Muscle of arm (tissue), 14 donors: ENCODE measurements at places on chromosomes 5 and 9.
A peak's percentile ranks its signal among the peaks of the same experiment; 100 is the strongest.

- no peak for DNase-seq
Measured at GRCh38 chr5:103000089-103000488, 119.8 kb downstream of the GIN1 start.

DNA sequence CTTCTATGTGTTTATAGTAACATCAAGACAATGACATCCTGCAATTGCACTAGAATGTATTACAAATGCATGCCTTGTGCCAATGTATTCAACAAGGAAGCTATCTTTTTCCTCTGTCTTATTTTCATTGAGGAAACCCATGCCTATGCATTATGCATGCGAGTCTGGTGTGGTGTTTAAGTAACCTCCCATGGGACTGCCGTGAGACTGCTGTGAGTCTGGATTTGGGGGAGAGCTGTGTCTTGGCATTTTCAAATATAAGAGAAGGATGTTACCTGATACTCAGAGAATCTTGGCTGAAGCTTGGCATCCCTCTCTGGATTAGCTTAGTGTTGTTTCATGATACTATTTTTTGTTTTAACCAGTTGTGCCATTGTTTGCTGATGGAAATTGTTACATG lies 98.3 kb downstream of the F2RL2 start:
- peak; percentile 44 for DNase-seq

DNA sequence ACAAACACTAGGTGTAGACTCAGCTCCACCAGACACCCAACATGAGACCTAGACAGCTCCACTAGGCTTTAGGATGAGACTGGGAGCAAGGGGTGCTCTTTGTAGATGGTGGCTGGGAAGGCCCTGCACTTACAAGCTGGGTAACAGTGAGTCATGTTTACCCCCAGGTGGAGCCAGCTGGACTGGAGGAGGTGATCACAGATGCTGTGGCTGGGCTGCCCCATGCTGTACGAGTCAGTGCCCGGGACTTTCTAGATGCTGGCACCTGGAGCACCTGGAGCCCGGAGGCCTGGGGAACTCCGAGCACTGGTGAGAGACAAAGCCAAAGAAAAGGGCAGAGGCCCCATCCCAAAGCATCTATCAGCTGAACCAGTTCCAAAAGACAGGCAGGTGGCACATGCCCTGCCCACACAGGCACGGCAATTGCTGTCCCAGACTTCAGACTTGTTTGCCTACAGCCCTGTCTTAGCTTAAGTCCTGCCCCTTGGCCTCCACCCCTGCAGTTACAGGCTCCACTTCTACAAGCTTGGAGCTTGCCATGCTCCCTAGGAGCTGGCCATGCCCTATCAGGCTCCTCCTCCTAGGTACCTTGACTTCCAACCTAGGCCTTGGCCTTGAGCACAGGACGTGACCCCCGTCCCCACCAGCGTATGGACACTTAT lies 2.7 kb downstream of the CCL27 start:
- DNase-seq: no peak

GRCh38 chr9:84668196-84669012 lies 1.1 kb upstream of the NTRK2 start:
- DNase-seq: peak; percentile 85

DNA sequence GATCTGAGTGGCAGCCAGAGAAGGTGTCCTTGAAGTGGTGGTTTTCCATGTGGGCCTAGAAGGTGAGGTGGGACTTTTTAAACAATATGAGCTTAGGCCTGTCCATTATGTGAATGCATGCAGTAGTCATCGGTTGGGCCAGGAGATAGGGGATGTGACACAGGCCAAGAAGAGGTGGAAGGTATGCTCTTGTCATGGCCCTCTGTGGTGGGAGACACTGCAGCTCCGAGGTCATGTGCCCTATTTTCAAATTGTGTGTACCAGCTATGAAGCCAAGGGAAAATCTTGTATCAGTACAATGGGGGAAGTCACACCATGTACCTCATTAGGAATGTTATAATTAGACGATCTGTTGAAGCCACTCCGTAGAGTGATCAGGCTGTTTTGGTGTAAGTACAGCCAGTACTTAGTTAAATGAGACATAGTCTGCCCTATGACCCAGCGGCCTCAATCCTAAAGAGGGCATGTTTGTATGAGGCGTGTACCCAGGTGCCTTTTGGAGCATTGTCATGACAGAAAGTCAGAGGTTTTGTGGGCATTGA lies 280.1 kb downstream of the MAST4 start:
- DNase-seq: no peak

DNA sequence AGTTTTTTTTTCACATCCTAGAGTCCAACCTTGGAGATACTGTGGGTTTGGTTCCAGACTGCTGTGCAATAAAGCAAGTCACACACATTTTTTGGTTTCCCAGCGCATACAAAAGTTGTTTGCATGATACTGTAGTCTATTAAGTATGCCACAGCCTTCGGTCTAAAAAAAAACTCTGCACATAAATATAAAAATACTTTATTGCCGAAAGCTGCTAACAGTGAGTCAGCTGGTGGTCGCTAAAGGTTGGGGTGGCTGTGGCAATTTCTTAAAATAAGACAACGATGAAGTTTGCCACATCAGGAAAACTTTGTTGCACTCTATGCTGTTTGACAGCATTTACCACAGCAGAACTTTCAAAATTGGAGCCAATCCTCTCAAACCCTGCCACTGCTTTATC lies 37.4 kb downstream of the UBQLN1 start:
- DNase-seq: no peak

- DNase-seq: peak; percentile 1
Measured at GRCh38 chr9:68704498-68704813, 584 bp upstream of the PIP5K1B start.

GRCh38 chr9:134301387-134302129 lies 24.7 kb upstream of the RXRA start:
- no peak for DNase-seq

GRCh38 chr9:132163457-132163875 lies 1.6 kb downstream of the NTNG2 start:
- DNase-seq: no peak

- no peak for DNase-seq
Measured at GRCh38 chr5:158120760-158121159, 261.8 kb upstream of the CLINT1 start.

DNA sequence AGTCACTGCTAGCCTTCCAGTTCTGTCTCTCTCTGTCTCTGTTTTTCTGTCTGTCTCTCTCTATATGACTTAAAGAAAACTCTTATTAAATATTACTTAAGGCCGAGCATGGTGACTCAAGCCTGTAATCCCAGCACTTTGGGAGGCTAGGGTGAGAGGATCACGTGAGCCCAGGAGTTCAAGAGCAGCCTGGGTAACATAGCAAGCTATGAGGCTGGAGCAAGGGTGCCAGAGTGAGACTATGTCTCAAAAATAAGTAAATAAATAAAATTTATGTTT lies 1.7 kb upstream of the GBGT1 start:
- no peak for DNase-seq

DNA sequence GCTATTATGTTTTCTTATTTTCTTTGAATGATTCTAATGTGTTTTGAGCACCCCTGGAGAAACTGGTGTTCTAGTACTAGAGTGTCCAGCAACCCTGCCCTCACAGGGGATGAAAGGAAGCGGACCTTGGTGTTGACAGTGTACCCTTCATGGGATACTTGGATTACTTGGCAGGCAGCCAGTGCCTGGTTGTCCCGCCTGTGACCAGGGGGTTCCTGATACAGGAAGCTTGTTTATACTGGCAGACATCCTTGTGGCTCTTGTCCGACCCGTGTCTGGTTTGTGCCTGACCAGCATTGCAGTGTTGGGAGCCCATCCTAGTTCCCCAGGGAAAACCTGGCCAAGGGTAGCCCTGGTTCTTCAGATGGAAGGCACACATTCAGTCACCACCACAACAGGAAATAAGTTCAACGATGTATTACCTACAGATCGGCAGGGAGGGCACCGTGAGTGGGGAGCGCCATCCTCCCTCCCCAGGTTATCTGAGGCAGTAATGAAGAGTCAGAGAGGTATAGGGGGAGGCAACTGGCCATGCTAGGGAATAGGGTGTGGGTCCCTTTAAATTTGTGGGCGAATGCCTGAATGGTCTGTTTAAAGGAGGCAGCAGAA lies 47.3 kb downstream of the CACNA1B start:
- no peak for DNase-seq

DNA sequence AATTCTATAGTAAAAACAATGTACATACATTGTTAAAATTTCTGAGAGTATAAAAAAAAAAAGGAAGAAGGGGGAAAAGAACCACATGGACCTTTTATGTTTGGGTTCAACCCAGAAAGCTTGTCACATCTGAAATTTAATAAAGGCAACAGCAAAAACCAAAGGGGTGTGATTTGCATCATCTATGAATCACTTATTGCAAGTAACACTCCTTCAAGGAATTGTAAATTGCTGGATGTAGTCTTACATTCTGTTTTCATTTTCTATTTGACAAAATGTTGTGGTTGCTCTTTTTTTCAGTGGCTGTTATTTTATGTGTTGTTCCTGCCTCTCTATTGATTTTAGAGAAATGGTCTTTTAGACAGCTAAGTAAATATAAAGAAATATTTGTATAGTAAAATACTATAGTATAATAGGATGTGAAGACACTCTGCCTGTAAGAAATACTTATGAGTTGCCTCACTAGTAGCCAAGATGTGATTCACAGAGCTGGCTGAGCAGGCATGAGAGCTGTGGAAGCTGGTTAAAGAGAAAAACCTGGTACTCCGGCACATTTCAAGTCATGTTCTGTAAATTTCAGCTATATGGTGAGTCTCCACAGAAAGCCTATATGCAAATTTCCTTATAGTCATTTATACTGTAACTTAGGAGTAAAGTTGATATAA lies 131.1 kb upstream of the CNTLN start:
- DNase-seq: peak; percentile 38

- DNase-seq: peak; percentile 25
Measured at GRCh38 chr9:90296539-90296938, 346.1 kb downstream of the DIRAS2 start.

DNA sequence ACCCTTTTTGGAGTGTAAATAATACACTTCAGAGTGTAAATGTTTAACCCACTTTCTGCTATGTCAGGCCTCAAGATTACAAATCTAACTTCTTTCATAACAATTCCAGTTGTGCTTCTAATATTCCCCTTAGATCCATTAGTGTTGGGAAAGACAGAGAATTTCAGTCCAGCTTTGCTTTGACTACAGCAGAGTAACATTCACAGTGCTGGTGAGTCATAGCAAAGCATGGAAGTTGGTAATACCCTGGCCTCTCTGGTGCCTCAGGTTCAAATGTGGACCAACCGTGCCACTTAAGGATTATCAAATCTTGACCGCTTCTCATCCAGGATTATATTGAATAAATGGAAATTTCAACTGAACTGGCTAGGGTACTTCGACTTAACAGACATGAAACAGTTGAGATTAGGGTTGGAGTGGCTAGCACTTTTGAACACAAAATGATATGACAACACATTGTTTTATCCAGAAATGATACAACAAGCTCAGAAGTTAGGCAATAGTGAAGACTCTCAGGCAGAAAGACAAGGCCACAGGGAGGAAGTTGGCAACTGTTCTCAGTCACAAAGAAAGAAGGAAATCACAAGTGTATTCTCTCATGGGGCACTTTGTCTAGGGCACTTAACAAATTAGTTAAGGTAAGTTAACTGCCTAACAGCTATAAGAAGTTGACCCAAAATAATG lies 24.4 kb upstream of the RASA1 start:
- no peak for DNase-seq

DNA sequence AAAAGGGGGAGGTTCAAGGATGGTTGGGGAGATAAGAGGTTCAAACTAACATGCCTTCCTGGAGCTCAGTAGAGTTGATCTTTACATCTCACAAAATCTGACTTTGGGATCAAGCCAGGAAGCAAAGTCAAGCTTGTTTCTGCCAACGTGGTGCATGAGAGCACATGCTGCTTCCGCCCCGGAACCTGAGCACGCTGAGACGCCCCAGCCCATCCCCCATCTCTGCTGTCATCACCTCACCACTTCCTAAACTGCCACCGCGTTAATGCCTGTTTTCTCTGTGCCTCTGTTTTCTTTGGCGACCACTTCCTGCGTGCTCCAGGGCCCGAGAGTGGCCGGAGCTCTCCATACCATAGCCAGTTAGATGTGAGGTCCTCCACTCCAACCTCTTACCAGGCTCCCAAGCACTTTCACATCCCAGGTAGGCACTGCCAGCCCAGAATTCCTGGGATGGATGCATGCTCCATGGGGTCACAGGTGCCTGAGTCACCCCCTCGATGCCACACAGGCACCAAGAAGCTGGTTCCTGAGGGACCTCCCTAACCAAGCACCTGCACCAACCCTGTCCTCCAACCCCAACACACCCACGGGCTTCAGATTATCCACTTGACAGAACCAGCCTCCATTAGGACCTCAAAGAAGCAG lies 31.2 kb upstream of the AFAP1L1 start:
- no peak for DNase-seq

DNA sequence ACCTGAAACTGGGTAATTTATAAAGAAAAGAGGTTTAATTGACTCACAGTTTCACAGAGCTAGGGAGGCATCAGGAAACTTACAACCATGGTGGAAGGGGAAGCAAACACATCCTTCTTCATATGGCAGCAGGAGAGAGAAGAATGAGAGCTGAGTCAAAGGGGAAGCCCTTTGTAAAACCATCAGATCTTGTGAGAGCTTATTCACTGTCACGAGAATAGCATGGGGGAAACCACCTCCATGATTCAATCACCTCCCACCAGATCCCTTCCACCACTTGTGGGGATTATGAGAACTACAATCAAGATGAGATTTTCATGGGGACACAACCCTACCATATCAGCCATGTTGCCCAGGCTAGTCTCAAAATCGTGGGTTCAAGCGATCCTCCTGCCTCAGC lies 143.4 kb downstream of the FGF18 start:
- no peak for DNase-seq

GRCh38 chr5:136793300-136793699 lies 428.0 kb upstream of the TRPC7 start:
- DNase-seq: no peak

DNA sequence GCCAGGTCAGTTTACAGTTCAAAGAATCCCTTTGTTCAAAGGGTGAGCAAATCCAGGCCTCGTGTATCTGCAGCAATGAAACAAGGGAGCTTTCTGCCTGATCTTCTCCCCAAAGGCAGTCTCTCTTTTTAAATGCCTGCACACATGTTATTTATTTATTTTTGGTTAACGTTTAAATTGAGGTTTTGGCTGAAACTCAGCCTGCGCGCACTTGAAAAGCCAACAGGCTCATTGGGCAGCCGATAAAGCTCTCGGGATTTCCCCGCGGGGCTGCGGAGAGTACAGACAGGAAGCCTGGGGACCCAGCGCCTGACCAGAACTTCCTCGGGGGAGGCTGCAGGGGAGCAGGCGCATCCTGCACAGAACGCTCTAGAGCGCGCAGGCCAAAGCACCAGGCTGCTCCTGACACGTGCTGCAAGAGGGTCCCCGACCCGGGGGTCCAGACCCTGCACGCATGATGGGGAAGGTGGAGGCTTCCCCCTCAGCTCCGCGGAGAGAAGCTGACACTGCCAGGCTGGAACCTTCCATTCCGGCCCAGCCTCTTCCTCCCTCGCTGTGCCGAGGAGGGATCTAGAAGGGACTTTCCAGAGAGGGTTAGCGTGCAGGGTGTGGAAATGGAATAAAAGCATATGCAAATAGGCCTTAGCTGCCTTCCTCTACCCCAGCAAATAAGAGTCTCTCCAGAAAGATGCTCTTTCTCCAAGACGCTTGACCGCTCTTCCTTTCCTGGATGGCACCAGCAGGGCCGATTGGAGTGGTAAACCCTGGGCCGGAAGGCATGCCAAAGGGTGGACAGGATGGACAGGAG lies 46.1 kb downstream of the PTTG1 start:
- DNase-seq: peak; percentile 18
